ENCODE measurements at places on chromosomes 7 and 10.

GRCh38 chr7:76048668-76048988 lies 722 bp downstream of the MDH2 start:
- peak; percentile 45 for DNase-seq

DNA sequence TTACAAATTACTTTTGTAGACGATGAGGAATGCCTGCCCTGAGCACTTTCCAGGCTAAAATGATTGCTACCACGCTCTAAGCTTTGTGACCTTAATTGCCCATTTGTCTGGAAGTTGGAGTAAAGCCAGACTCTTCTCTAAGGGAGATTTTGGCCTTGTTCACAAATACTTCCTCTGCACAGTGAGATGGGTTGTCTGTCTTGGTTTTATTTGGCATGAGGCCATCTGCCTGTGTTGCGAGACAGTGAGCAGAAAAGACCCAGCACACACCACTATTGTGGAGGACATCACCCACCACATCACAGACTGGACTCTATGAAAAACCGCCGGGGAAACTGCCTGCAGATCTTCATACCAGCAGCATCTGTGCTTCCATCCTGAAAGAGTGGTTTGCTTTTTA lies 138.4 kb downstream of the BICC1 start:
- DNase-seq: no peak

- no peak for DNase-seq
Measured at GRCh38 chr10:32600317-32600716, 154.4 kb downstream of the CCDC7 start.

GRCh38 chr7:5472432-5473315 lies 49.0 kb upstream of the TNRC18 start:
- DNase-seq: no peak

- no peak for DNase-seq
Measured at GRCh38 chr7:33685981-33686683, 219.2 kb upstream of the BMPER start.

DNA sequence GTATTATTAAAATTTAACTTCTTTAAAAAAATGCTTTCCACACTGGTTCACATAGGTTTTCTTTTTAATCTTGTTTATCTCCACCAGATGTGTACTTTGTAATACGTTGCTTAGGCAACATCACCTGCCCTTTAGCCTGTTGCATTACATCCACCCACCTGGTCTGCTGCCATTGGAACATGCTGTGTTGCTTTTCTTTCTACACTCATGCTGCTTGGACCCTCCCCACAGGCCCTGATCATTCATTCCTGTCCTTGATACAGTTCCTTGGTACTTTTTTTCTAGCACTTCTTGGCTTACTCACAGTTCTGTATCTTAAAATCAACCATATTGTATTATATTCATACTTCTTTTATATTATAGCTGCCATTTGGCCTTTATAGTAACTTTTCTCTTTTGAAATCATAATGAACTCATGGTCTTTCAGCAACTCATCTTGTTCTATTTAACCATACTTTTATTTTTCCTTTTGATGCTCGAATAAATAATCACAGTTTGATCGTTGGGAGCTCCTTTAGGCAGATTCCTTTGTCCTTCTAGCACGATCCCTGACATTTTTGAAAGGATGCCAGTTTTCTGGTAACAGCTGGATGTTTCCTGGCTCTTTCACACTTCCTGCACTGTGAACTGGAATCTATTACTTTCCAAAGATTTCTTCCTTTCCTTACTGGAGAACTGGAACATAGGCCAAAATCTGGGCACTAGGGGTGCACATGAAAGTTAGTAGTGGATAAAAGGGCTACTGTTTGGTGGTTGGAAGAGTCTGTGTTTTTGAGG lies 125.1 kb downstream of the CDK14 start:
- no peak for DNase-seq

DNA sequence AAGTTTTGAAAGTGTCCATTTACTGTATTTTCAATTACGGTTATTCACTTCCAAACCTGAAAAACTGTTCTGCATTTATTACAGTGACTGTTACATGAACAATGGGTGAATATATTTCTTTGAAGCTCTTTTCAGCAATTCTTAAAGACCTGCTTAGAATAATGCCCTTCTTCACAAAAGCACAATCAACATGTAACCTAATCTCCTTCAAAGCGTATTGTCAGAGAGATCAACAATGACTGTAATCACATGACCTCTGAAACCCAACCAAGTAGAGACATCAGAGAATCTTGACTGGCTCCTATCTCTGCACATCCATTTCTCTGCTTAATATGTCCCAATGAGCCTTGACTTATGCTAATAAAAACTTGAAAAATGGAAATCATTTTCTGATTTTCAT lies 126.7 kb downstream of the NRCAM start:
- DNase-seq: no peak

DNA sequence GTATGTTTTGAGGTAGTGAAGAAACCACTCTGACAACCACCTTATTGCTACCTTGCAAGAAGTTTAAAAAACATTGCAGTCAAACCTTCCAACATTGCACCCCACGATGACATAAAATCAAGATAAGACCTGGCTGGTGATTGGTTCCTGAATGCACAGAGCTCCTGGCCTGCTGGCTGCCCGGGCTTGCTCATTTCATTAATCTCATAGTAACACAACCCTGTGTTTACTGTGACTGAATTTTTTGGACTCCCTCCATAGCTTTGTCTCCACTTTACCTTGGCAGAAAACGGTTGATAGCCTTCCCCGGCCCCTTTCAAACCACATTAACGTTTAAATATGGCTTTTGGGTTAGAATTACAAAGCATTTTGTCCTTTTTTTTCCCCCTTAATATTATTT lies 27.5 kb downstream of the VWA2 start:
- DNase-seq: no peak

- no peak for DNase-seq
Measured at GRCh38 chr7:156014808-156015207, 202.5 kb upstream of the SHH start.

DNA sequence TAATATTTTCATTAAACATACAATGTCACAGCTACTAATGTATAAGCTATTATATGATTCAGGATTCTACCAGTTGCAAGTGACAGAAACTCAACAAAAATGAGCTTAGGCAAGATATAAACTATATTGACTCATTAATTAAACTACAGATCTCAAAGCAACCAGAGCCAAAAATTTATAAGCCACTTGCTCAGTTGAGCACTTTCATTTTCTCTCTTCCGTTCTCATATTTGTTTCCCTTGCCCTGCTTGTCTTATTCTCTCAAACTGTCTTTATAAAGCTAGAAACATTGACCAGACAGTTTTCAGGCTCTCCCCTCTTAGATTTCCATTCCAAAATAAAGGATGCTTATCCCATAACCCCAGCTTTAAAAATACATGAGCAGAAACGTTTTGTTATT lies 60.2 kb upstream of the DGKB start:
- no peak for DNase-seq

DNA sequence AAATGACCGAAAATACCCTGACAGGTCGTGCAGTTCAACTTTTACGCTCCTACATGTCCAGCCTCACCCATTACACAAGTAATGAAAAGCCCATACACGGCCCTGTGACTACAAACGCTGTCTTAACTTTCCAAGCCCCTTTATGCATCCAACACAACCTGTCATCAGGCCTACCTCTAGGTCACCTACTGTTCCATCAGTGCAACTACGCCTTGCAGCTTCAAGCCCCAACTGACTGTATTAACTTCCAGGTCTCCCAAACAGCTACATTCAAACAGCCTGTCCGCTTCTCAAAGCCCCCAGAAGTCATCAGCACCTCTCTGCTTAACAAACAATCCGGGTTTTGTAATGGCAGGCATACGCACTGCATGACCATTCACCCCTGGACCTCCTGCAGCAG lies 19.2 kb downstream of the ZNF107 start:
- DNase-seq: no peak

DNA sequence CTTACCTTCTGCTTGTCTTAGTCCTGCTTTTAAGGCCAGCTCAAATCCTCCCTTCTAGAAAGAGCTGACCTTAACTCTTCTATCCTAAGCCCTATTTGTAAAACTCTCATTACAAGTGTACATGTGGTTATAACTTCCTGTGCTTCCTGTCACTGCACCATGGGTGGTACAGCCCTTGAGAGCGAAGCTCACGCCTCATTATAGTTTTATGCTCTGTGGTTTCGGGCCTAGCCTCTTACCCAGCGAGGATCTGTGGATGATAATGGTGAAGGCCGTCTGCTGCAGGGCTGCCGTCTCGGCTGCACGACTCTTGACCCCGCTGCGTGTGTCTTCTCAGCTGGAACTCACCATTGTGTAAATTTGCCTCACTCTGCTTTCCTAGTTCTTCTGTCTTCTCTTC lies 74.6 kb downstream of the CUL1 start:
- no peak for DNase-seq

DNA sequence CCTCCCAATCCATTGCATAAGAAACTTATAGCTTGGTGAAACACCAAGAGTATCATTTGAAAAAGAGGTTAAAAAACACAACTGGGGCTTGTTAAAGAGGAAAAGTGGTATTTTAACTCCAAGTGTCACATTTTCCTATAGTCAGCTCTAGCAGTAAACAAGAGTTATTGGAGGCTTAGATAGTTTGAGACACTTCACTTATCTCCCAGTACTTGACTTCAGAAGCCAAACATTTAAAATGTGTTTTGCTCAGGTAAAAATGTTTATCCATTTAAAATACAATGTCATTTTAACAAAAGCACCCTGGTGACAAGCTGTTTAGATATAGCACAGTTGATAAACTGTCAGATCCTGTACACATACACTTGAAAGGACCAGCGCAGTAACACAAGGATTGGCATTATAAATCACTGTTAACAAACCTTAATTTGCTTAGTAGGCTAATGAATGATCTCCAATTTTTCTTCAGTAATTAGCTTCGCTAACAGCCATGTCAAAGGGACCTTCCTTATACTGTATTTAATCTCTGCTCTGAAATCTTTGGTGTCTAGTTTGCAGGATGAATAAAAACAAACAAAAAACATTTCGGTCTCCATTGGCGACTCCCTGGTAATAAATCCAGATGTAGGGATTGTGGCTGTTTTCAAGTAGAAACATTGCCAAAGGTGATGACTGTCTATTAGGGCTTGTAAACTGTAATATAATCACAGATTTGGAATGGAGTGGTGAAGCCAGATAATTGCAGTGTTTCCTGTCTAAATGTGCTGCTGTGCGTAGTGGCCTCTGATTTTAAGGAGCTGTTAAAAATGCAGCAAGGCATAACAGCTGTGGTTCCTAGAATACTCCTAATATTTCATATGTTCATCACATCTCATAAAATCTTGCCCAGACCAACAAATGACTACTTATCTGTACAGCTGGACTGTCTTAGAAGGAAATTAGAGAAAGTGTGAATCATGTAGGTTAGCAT lies 545.1 kb downstream of the AUTS2 start:
- no peak for DNase-seq

GRCh38 chr7:34949361-34949760 lies 87.9 kb downstream of the DPY19L1 start:
- DNase-seq: no peak

DNA sequence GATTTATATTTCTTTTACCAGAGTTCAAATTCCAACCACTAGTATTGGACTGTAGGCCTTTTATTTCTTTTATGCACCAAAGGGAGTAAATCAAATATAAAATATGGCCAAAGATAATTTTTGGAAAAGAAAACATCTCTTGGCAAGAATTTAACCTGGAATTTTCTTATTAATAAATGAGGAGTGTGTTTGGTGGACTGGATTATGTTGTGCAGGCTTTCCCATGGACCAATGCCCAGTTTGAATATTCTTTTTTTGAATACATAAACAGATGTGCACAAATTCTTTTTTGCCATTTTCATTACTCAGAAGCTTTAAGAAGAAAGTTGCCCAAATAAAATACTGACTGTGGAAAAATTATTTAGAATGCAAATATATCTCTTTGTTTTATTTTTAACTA lies 22.1 kb upstream of the PRKG1 start:
- DNase-seq: no peak

DNA sequence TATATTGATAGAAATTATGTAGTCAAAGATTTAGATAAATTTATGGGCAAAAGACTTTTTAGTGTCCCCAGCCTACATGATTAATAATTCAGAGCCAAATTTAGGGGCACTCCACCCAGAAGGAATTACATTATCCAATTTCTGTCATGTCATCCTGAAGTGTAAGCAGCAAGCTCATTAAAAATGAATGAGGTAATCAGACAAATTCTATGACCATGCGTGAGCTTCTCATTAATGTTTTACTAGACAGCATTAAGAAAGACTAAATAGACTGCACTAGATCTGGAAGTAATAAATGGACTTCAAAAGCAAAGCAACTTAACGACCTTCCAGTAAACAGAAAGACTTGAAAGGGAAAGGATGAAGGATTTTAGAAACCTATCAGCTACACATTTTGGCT lies 22.7 kb upstream of the TRUB1 start:
- no peak for DNase-seq

GRCh38 chr10:46311501-46311951 lies 24.7 kb downstream of the ANTXRL start:
- DNase-seq: no peak

DNA sequence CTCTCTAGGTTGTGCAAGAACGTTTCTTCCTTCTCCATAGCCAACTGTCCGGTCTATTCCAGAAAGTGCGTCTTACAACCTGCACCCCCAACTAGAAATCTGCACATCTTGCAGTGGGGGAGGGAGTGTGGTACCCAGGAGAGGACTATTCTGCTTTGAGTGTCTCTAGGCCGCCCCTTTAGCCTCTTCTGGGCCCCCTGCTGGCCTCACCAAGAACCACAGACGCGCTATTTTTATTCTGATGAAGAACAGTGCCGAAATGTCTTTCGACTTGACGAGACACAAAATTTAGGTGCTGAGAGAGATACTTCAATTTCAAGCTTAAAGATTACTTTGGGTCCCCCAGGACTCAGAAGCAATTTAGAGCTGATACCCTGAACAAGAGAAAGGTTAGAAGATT lies 1.0 kb downstream of the CNPY1 start:
- no peak for DNase-seq

DNA sequence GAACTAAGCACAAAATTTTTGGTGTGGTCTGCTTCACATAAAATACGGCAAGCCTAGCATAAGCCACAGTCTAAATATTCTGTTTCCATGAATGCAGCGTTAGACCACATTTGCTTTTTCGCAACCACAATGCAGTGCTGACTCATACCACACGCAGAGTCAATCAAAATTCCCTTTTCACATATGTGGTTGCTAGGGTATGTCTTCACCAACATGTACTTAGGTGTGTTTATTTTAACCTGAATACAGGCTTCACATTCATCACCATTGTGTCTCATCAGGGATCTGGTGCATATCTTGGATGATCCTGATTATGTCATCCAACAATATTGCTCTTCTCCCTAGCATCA lies 90.8 kb downstream of the CHN2 start:
- no peak for DNase-seq

DNA sequence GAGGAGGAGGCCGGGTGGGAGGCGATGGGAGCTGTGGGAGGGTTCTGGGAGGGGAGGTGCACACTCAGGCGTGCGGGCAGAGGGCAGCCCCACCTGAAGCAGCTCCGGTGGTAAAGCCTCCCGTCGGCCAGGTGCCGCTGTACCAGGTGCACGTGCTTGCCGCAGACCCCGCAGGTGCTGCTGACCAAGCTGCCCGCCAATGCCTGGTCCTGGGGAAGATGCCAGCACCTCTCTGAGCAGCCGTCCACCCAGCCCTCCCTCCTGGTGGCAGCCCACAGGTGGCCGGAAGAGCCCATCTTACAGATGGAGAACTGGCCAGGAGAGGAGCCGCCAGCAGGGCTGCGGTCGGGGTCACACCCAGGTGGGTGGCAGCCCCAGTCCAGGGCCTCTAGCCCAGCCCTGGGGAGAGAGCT lies 12.6 kb downstream of the MICALL2 start:
- DNase-seq: no peak
